NCI-H187 (cell line): ENCODE measurements at places on chromosomes 5 and 9.

GRCh38 chr9:122144836-122145591 is 14.6 kb downstream of the NDUFA8 start:
- DNase-seq: no peak

GRCh38 chr5:34526682-34527305 is 129.3 kb upstream of the RAI14 start:
- no peak for DNase-seq

DNA sequence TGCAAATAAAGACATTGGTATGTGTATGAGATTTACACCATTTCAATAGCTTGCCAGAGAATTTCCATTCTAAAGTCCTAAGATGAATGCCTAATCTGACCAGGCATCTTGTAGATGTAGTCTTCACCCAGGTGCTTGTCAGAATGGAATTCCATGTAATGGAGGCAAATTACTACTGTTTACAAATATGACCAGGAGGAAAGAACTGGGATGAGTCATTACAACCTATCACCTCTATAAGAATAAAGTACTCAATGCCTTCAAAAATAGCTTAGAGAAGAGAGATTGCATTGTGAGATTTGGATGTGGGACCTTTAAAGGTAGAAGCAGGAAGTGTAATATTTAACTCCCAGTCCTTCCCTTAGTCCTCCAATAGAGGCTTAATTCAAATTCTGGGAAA is 507.0 kb upstream of the PTGER4 start:
- DNase-seq: no peak

DNA sequence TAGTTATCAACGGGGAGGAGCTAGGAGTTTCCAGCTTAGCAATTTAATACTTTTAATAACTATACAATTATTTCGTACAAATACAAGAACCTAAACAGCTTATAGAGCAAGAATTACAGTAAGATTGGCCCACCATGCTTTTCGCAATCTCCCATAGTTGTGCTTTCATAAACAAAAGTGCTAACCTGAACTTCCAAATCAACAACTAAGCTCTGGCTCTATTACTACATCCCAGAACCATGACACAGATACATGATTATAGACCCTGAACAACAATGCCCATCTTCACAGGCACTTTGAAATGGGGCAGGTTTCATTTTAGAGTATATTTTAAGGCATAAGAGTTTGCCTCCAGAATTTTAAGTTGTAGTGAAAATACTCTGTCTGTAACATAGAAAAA is 203.5 kb downstream of the DMRTA1 start:
- no peak for DNase-seq
